Left ventricle myocardium inferior (tissue), 1 donor: ENCODE measurements at places on chromosomes 5 and 9. TPM values are rescaled to one million over a fixed set of nuclear protein-coding genes. Genes with fewer than 3 reads are reported as not detected.

GRCh38 chr9:134787601-134788531 is 92.7 kb upstream of the FCN2 start:
- peaks cover 55% of the 10 kb centered on the region for H3K4me1 ChIP-seq
- no peak overlapping the region for H3K4me3 ChIP-seq
- H3K27me3 ChIP-seq: no peaks in the 10 kb centered on the region
- H3K27ac ChIP-seq: no peak overlapping the region

The ORM1 gene
- total RNA-seq: not detected

The FOXD4L5 gene
- 0.08 TPM for total RNA-seq

GRCh38 chr5:143986516-143987212 is 174.7 kb downstream of the HMHB1 start:
- no peak for DNase-seq
- no peaks in the 10 kb centered on the region for H3K27me3 ChIP-seq
- no peak overlapping the region for H3K4me3 ChIP-seq

DNA sequence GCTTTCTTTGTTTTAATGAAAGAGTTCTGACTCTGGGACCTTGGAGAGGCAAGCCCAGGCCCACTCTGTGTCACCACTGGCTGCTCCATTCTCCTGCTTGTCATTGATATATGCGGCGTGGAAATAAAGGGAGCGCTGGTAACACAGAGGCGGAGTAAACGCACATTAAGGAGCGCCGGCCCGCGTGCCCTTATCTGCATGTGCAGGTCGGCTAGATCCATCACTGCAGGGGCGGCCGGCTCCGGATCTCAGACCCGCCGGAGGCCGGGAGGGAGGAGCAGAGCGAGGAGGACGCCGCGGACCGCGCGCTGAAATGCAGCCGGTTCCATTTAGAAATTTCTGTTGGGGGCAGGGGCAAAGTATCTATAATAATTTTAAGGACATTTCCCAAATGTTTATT is 70.8 kb downstream of the MRPL36 start:
- H3K27me3 ChIP-seq: peaks cover 66% of the 10 kb centered on the region
- no peak overlapping the region for H3K27ac ChIP-seq
- no peaks in the 10 kb centered on the region for H3K36me3 ChIP-seq

The SLC25A48 gene
- total RNA-seq: not detected
